Hindlimb muscle (tissue), 1 donor: ENCODE measurements at places on chromosomes 2 and 18.

GRCh38 chr2:637406-637776 lies 39.8 kb downstream of the TMEM18 start:
- no peak for DNase-seq

DNA sequence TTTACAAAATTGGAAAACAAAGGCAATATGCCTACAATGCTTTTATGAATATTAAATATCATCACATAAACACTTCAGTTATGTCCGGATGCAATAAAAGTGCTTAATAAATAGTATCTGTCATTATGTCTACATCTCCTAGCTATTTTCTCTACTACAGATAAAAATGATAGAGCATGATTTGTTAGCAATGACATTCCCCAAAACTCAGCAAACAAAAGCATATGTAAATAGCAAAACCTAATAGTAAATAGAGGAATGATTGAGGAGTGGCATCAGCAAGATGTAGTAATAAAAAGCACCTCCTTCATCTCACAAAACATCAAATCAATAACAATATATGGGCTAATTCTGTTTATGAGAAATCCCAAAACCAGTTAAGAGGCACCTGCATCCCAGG lies 46.5 kb upstream of the COL5A2 start:
- DNase-seq: no peak

- no peak for DNase-seq
Observed at GRCh38 chr2:182904844-182905243, 38.4 kb upstream of the FRZB start.

GRCh38 chr2:28374331-28374730 lies 18.3 kb upstream of the FOSL2 start:
- DNase-seq: no peak

- DNase-seq: no peak
Observed at GRCh38 chr18:45503990-45504389, 111.3 kb upstream of the SLC14A2 start.

DNA sequence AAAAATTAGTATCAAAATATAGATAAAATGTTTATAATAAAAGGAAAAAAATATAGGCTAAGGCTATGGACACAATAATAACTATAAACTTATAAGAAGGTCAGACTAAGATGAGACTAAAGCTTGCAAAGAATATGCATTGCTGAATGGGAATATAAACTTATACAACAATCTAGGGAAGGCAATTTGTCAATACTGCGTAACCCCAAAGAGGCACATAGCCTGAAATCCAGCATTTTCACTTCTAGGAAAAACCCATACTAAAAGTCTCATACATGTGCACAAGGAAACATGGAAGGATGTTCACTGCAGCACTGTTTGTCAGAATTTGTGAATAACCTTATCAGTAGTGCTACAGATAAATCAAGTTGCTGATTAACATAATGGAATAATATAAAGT lies 45.5 kb downstream of the FANCL start:
- no peak for DNase-seq

GRCh38 chr18:68532328-68532885 lies 182.5 kb downstream of the TMX3 start:
- no peak for DNase-seq

DNA sequence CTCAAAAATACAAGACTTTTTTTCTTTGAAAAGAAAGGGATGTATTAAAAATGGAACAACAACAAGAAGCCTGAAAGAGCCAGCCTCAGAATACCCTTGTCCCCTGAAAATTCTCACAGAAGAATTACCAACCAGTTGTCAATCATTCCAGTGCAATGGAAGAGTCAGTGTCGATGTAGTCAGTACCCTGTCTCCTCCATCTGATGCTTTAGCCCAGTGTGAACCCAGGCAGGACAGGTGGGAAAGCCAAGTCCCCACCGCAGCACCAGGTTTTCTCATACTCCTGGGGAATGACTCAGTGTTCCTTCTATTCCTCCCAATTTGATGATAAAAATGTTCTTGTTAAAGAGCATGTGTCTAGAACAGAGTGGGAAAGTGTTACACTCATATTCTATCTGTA lies 332.0 kb upstream of the CHAC2 start:
- DNase-seq: no peak

- no peak for DNase-seq
Observed at GRCh38 chr2:217791551-217791950, 211.2 kb downstream of the TNS1 start.

- no peak for DNase-seq
Observed at GRCh38 chr18:44959013-44959412, 278.3 kb downstream of the SETBP1 start.

GRCh38 chr2:37396890-37397565 lies 52.6 kb downstream of the QPCT start:
- no peak for DNase-seq

DNA sequence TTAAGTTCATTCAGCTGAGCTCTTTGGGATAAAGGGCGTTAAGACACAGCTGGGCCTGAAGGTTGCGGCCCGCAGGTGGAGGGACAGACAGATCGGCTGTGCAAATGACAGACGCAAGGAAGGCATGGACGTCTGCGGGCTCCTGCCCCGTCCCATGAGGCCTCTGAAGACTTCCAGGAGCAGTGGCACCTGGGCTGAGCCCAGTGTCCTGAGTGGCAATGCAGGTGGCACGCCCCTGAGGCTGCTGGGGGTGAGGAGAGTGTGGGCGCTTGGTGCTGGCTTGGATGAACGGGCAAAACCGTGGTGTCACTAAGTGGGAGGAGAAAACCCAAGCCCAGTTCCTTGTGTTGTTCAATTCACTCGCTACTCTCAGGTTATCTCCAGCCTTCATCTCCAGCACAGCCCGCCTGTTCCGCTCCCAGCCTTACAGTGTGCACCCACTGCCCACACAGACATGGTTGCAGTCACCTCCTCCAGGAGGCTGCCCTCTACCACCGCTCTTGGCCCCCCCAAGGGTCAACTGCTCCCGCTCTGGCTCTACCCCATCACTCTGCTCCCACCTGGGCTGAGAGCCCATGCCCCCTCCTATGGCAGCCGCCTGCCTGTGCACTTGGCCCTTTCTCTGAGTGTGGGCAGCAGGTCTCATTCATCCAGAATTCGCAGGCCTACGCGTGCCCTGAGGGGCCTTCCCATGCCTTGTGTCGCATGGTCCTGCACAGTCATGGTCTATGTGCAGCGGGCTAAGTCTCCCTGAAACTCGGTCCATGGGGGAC lies 50.3 kb downstream of the PTGR3 start:
- no peak for DNase-seq

GRCh38 chr18:59834267-59834666 lies 65.5 kb upstream of the PMAIP1 start:
- no peak for DNase-seq

GRCh38 chr2:203360833-203361430 lies 32.7 kb downstream of the ABI2 start:
- DNase-seq: no peak

GRCh38 chr2:191148791-191149190 lies 2.0 kb downstream of the STAT4 start:
- DNase-seq: no peak

DNA sequence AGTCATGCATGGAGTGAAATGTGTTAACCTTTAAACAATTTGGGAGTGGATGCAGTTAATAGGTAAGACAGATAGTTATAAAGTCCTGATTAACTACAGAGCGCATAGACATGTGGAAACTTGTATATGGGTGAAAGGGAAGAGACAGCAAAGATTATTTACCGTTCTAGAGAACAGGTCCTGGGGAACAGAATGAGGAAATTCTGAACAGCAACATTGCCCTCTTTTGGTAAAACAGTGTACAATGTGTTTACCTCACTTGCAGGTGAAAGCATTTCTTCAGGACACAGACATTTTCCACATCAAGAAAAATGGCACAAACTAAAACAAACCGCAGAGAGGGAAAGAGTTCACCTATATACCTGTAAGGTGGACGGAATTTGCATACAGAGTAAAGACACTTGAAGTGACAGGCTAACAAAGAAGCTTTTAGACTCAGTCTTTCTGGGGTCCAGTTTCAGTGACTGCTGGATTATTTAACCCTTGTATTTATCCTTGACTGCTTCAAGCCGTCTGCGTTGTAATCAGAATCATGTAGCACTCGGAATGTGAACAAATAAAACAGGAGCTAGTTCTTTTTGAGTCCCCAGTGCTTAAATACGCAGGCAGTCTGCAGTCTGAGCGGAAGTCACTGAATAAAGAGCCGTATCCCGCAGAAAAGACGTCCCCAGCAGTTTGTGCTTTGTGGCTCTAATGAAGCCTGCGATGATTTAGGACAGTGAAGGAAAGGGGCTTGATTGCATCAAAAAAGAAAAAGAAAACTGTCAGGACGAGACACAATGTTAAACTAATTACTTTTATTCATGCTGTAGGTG lies 364.8 kb upstream of the GALNT5 start:
- peak; percentile 25 for DNase-seq

DNA sequence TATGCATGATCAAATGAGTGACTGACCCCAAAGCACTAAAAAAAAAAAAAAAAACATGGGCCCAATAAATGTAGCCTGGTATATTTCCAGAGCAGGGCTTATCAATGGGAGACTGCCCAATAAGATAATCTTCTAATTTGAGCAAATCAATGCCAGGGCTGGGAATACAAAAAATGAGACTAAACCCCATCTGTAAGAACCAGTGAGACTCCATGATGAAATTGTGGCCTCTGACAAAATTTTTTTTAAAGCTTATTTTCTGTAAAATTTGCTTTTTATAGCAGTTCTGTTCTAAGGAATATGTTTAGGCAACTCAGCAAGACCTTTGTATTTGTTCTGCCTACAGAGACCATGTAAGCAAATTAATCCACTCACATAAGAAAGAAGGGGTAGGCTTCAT lies 186.8 kb upstream of the CCDC150 start:
- DNase-seq: no peak

GRCh38 chr2:50491541-50492476 lies 540.1 kb downstream of the NRXN1 start:
- DNase-seq: peak; percentile 26

DNA sequence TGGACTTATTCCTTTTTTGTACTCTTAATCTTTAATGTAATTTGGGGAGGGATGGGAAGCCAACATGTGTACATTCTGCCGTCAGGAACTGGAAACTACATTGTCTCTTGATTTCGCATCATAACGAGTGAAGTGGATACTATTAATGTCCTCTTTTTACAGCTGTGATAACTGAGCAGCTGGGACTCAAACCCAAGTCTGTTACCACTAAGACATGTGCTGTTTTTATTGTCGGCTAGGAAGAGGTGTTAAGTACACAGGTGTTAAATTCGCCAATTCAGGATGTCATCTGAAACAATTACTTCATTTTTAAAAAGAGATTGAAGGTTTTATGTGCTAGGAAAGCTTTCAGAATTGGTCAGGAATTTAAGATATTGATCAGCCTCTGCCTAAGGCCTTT lies 6.9 kb downstream of the GMCL1 start:
- no peak for DNase-seq

DNA sequence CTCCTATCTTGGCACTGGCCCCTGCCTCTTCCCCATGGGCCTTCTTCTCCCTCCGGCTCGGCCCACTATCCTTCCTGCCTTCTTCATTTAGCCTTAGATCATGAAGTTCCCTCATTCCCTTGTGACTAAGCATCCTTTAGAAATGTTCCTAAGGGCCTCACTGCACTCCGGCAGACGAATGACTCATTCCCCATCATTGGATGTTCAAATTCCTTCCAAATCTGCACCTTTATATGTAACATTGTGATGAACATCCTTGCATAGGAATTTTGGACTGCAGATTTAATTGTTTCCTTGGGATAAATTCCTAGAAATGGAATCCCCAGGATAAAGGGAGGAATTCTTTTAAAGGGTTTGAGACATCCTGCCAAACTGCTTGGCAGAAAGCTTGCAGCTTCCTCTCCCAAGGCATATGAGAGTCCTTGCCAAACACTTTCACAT lies 19.0 kb downstream of the CRACDL start:
- no peak for DNase-seq

DNA sequence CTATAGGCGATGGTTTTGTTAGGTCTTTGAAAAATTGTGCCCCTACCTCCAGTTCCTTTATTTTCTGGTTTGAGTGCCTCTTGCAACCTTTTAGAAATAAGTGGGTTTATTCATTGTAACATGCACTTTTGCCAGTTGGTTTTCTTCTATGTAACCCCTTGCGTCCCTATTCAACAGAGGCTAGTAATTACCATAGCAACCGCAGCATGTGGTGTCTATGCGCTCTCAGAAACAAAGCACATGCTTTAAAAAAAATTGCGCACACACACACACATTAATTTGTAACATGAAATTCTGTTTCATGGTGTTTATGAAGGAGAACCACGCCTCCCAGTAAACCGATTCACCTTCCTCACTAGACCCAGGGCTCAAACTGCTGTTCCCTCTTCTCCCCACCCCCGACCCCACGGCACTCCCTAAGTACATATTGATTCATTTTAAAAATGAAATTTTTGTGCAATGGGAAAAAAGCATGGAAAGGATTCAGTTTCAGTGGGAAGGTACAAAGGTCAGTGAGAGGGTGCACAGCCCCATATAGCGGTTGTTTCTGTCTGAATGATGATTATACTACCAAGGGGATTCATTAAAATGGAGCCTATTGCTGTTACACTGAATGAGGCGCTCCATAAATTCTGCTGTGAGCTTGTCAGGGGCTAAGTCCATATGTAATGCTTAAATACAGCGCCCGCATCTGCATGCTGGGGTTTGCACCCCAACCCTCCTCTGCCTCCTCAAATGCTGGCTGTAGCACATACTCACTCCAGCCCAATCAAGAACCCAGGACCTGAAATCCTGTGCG lies 206.9 kb downstream of the ICOS start:
- no peak for DNase-seq

GRCh38 chr2:120105360-120105759 lies 92.5 kb downstream of the EPB41L5 start:
- DNase-seq: no peak

DNA sequence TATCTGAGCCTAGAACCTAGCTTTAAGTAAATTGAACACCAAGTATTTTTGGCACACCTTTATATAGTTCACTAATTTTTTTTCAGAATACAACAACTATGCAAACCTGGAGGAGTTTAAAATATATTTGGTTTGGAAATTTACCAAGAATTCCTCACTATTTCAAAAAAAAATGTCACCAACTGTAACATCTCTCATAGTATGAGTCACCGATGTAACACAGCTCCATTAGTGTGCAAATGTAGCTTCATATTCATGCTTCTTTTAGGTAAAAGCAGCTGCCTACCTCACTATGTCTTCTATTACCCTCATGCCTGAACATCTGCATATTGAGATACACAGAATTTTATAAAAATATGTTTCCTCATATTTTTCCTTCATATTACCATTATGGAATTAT lies 80.5 kb downstream of the NRXN1 start:
- DNase-seq: no peak

- DNase-seq: no peak
Observed at GRCh38 chr2:178225006-178225805, 30.9 kb downstream of the OSBPL6 start.

GRCh38 chr2:33488178-33488690 lies 11.8 kb downstream of the RASGRP3 start:
- no peak for DNase-seq

DNA sequence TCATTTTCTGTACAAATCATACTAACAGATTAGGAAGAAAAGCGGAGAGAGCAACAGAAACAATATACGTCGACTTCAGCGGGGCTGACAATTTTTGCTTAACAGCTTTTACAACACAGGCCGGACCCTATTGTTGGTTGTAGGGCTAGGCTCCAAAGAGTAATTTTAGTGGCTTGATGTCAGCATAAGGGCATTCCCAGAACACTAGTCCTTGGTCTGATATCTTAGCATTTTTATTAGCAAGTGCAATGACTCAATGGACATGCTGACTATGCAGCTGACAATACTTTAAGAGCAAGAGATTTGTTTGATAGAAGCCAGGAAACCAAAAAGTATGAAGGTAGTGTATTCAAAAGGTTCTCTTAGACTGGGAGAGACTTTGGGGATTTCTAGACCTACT lies 209.9 kb downstream of the LNPK start:
- no peak for DNase-seq
